ENCODE measurements at places on chromosomes 3 and 15. TPM values are rescaled to one million over a fixed set of nuclear protein-coding genes. Genes with fewer than 3 reads are reported as not detected.

The PRR20G gene
- total RNA-seq: not detected

The CELF6 gene
- 0.19 TPM for total RNA-seq

The CDC25A gene
- 65.0 TPM for total RNA-seq

The SECISBP2L gene
- 25.7 TPM for total RNA-seq

The PLXNB1 gene
- total RNA-seq: 115 TPM

The SCAMP5 gene
- total RNA-seq: 51.8 TPM

The SPATA12 gene
- total RNA-seq: 0.19 TPM

The SLC9C1 gene
- 0.24 TPM for total RNA-seq

The ROBO1 gene
- total RNA-seq: 93.6 TPM

The SPINK8 gene
- total RNA-seq: not detected

The RLBP1 gene
- total RNA-seq: not detected

The EPHB3 gene
- 0.80 TPM for total RNA-seq

The ATP13A4 gene
- total RNA-seq: not detected

The SAMMSON gene
- total RNA-seq: not detected

The ZNF501 gene
- total RNA-seq: 5.3 TPM

The CPNE9 gene
- 4.4 TPM for total RNA-seq

The PAQR5 gene
- total RNA-seq: 8.7 TPM

The TF gene
- 0.06 TPM for total RNA-seq

The TMIE gene
- total RNA-seq: 0.90 TPM

The RTP1 gene
- 3.0 TPM for total RNA-seq

The LIPC gene
- not detected for total RNA-seq

The NR2E3 gene
- 0.56 TPM for total RNA-seq

The PCLAF gene
- total RNA-seq: 65.7 TPM

The ANAPC13 gene
- total RNA-seq: 31.0 TPM

The FANCD2OS gene
- not detected for total RNA-seq

The LDHAL6B gene
- total RNA-seq: not detected

The ANKRD34C gene
- not detected for total RNA-seq

The UACA gene
- total RNA-seq: 34.4 TPM

The INSYN1 gene
- total RNA-seq: 13.1 TPM

The GOLGA6D gene
- 0.73 TPM for total RNA-seq

The TGM4 gene
- not detected for total RNA-seq

The WWTR1 gene
- 19.2 TPM for total RNA-seq

The ITIH1 gene
- not detected for total RNA-seq

The C3orf85 gene
- not detected for total RNA-seq

The CYP8B1 gene
- not detected for total RNA-seq

The ATP13A5 gene
- not detected for total RNA-seq

The MOBP gene
- total RNA-seq: 0.10 TPM

The ZDHHC19 gene
- total RNA-seq: 4.1 TPM

The DUOXA1 gene
- total RNA-seq: not detected

The GALNT15 gene
- total RNA-seq: not detected

The CPN2 gene
- not detected for total RNA-seq

The FAM227B gene
- total RNA-seq: 6.5 TPM

The RETNLB gene
- not detected for total RNA-seq

The PEX11A gene
- 2.9 TPM for total RNA-seq

The NPAP1 gene
- 0.07 TPM for total RNA-seq

The TRIM42 gene
- total RNA-seq: not detected

The NDUFAF3 gene
- total RNA-seq: 27.8 TPM

The UNC13C gene
- total RNA-seq: 0.13 TPM

The PLXND1 gene
- total RNA-seq: 60.2 TPM

The OXSR1 gene
- total RNA-seq: 47.0 TPM

The TM4SF4 gene
- not detected for total RNA-seq

The ELP6 gene
- 51.1 TPM for total RNA-seq

The C3orf20 gene
- total RNA-seq: not detected

The ABI3BP gene
- total RNA-seq: not detected

The CCRL2 gene
- not detected for total RNA-seq

The DYNLT2B gene
- total RNA-seq: 10.9 TPM

The KCNMB3 gene
- total RNA-seq: 2.0 TPM

The EAF2 gene
- total RNA-seq: 6.0 TPM
